ENCODE measurements at places on chromosomes 16 and 17.

- no peak for DNase-seq
Measured at GRCh38 chr17:47223007-47223406, 13.9 kb downstream of the MYL4 start.

GRCh38 chr16:57501492-57501891, 15.2 kb upstream of the DOK4 start:
- no peak for DNase-seq

GRCh38 chr17:39740357-39741111, 2.8 kb downstream of the GRB7 start:
- DNase-seq, result no peak

DNA sequence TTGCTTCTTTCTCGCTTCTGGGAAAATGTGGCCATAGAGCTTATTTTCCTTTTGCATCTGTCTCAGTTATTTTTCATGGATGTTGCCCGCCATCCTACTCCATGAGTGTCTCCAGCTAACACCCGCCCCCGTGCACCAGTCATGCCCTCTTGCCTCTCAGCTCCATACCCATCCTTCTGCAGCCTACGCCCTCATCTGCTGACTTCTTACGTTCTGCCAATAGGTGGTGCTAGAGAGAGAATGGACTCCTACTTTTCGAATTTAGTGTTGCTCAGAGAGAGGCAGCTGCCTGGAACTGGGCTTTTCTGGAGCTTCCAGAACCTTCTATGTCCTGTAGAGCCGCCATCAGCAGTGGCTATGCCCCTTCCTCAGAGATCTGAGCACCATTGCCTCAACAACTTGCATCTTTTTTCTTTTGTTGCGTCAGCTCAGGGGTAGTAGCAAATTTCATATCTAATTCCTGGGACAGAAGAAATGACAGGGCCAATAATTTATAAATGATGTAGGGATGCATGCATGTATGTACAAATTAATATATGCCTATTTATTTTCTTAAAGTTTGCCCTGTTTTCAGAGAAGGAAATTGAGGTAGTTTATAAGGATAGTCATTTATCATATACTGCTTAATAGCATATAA, 119.7 kb upstream of the MYOCD start:
- no peak for DNase-seq

DNA sequence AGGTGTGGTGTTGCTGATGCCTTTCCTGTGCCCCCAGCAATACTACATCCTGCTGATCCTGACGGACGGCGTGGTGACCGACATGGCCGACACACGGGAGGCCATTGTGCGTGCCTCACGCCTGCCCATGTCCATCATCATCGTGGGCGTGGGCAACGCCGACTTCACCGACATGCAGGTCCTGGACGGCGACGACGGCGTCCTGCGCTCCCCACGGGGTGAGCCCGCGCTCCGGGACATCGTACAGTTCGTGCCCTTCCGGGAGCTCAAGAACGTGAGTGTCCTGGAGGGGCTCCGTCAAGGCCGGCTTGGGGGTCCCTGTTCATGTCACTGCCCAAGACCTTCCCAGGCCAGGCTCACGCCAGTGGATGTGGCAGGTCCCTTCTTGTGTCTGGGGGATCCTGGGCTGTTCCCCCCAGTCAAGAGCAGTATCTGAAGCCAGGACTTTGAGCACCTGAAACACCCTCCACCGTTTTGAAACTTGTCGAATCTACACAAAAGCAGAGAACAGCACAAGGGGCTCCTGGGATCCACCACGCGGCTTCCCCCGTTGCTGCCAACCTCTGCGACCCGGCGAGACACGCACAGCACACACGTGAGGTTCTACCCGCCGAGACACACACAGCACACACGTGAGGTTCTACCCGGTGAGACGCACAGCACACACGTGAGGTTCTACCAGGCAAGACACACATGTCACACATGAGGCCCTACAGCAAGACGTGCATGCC, 17.9 kb upstream of the DPEP1 start:
- no peak for DNase-seq

GRCh38 chr16:75237398-75238131, 13.9 kb downstream of the BCAR1 start:
- no peak for DNase-seq

- no peak for DNase-seq
Measured at GRCh38 chr17:34757611-34758010, 178.2 kb downstream of the TMEM132E start.
